ENCODE measurements at places on chromosomes 4 and X.

GRCh38 chr4:52052475-52052780 lies 1.3 kb downstream of the SPATA18 start:
- DNase-seq: no peak

DNA sequence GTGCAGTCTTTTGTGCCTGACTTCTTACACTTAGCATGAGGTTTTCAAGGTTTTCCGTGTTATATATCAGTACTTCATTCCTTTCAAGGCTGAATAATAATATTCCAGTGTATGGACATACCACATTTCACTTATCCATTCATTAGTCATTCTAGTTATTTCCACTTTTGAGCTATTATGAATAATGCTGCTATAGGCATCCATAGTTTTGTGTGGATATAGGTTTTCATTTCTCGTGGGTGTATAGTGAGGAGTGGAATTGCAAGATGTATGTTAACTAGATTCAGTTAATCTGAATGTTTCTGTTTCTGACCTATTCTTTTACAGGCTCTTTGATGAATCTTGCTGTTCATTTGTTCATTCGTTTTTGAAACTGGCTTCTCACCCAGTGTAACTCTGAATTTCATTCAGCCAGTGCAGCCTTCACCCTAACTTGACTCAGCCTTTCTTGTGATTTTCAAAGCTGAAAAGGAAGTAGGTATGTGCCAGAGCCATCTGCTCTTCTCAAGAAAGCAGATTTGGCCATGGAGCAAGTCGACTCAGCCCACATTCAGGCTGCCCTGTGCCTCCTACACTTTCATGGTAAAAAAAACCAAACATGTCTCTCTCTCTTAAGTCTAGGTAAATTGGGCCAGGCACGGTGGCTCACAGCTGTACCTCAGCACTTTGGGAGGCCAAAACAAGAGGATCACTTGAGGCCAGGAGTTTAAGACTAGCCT lies 56.3 kb upstream of the NOCT start:
- DNase-seq: no peak

DNA sequence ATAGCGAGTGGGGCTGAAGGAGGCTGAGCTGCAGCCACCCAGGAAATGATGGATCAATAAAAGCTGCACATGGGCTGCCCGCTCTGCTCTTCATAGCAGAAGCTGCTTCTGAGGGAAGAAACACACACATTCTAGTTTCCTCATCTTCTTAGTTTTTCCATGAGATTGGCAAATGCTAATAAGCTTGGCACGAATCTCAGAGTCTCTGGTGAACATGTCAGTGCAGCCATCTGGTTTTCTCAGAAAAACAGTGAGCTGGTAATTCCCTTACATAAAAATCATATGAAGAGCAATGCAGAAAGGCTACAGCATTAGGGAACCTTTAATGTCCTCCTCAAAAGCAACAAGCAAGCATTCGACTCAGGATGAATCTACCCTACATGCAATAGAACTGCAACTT lies 69.9 kb downstream of the GATB start:
- no peak for DNase-seq

DNA sequence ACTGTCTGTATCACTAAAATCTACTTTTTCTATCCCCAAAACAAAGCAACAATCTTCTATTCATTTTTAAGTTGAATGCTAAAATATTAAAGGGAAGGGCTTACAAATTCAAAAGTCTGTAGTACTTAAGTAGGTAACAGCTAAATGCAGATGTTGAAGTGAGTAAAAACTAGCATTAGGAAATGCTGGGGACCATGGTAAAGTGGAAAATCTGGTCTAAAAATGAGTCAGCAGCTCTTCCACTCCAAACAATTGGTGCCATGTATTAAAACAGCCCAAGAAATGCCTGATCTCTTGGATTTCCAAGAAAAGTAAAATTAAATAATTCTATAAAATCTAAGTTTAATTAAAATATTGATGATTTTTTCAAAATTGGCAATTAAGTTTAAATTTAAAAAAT lies 73.3 kb upstream of the PPP3CA start:
- no peak for DNase-seq

DNA sequence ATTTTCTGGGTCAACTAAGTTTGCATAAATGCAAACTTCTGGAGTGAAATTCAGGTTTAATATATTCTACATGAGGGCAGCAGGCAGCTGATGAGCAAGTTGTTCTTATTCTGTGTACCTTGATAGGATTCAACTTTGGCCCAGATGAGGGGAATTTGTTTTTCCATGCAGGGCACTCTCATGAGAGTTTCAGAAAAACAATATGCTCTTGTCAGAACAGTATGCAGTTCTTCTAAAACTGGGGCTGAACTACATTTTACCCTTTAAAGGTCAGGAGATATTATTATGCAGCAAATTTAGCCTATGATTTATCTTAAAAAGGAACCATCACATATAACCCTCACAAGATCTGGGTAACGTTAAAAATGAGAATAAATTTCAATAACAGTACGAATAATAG lies 19.2 kb downstream of the GPRIN3 start:
- DNase-seq: no peak

- peak; percentile 72 for DNase-seq
These were observed 50.5 kb downstream of the RHOH start for GRCh38 chr4:40247350-40247749.

GRCh38 chrX:118545510-118545909 lies 49.9 kb downstream of the DOCK11 start:
- DNase-seq: no peak

DNA sequence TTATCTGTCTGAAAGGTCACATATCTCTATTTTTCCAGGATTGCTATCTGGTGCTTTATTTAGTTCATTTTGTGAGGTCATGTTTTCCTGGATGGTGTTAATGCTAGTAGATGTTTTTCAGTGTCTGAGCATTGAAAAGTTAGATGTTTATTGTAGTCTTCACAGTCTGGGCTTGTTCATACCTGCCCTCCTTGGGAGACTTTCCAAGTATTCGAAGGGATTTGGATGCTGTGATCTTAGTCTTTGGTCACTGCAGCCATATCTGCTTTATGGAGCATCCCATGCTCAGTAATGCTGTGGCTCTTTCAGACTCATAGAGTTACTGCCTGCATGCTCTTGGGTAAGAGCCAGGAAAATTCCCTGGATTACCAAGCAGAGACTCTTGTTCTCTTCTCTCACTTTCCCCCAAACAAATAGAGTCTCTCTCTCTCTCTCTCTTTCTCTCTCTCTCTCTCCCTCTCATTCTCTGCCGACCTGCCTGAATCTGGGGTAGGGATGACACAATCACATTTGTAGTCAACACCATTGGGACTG lies 130.0 kb downstream of the AR start:
- DNase-seq: no peak

DNA sequence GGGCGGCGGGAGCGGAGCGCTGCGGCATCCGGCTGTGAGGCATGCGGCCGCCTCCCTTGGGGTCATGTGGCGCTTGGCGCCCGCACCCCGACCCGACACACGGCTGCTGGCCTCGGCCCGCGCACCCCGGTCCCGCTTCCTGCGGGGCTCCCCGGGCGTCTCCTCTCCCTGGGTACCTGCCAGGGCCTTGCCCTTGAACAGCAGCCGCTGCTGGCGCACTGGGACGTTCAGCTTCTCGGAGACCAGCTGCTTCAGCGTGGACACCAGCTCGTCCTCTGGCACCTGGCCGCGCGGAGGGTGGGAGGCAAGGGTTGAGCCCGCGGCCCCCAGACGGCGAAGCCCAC lies 391 bp downstream of the UBL4A start:
- DNase-seq: peak; percentile 63

DNA sequence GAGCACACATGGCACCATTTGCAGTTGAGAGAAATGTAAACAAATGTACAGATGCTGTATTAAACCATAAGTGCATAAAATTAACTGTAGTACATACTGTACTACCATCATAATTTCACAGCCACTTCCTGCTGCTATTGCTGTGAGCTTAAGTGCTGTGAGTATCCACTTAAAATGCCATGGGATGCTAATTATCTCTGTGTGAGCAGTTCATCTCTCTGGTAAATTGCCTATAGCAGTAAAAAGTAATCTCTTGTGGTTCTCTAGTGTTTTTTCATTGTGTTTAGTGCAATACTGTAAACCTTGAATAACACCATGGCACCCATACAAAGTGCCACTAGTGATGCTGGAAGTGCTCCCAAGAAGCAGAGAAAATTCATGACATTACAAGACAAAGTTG lies 9.9 kb upstream of the SCOC start:
- no peak for DNase-seq

- DNase-seq: no peak
These were observed 107.6 kb downstream of the MID1 start for GRCh38 chrX:10512741-10513140.
